ENCODE measurements at places on chromosomes 4 and X.

GRCh38 chr4:159503236-159504008 lies 400.5 kb downstream of the RAPGEF2 start:
- no peak for DNase-seq

DNA sequence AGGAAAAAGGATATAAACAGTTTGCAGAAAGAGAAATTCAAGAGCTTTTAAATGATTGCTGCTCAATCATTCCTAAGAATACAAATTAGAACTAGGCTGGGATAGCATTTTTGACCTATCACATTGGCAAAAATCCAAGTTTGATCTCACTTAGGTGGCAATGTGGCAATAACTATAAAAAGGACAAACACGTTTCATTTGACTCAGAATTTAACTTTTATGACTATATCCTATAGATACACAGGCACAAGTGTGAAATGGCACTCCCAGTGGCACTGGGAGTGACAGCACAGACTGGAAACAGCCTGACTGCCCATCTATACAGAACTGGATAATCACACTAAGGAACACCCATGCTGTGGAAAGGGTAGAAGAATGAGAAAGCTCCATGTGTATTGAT lies 11.1 kb downstream of the CENPU start:
- no peak for DNase-seq

DNA sequence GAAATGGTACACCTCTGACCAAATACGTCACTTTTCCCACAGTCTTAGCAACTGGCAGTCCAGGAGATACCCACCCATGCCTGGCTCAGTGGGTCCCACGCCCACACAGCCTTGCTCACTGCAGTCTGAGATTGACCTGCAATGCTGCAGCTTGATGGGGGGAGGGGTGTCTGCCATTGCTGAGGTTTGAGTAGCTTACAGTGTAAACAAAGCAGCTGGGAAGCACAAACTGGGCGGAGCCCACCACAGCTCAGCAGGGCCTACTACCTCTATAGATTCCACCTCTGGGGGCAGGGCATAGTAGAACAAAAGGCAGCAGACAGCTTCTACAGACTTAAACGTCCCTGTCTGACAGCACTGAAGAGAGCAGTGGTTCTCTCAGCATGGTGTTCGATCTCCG lies 52.7 kb downstream of the AMER1 start:
- no peak for DNase-seq

- DNase-seq: no peak
Measured at GRCh38 chr4:26424153-26424552, 66.1 kb downstream of the CCKAR start.

GRCh38 chr4:15963001-15963451 lies at the start of gene FGFBP2:
FGFBP2 (minus strand) TSS chr4:15963175; CDS start chr4:15963129, 46 bp downstream.
- peak; percentile 83 for DNase-seq

DNA sequence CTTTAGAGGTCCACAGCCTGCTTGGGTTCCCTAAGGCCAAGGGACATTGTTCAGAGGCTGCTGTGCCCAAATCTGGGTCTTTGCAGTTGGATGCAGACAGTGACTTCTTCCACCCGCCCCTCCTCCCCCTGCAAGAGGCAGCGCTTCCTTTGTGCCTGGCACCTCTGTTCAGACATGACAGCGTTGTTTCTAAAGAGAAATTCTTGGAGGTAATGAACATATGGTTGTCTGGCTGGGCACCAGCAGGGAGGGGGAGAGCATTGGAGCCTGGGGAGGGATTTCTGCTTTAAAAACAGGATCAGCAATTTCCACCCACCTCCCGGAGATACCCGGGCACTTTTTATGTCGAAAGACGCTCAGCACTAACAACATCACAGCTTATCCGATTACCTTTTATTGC lies 51.5 kb downstream of the PSAPL1 start:
- no peak for DNase-seq

- no peak for DNase-seq
Measured at GRCh38 chr4:55675196-55675793, 39.2 kb upstream of the NMU start.

GRCh38 chr4:99529228-99529627 lies 18.4 kb downstream of the C4orf17 start:
- DNase-seq: no peak

DNA sequence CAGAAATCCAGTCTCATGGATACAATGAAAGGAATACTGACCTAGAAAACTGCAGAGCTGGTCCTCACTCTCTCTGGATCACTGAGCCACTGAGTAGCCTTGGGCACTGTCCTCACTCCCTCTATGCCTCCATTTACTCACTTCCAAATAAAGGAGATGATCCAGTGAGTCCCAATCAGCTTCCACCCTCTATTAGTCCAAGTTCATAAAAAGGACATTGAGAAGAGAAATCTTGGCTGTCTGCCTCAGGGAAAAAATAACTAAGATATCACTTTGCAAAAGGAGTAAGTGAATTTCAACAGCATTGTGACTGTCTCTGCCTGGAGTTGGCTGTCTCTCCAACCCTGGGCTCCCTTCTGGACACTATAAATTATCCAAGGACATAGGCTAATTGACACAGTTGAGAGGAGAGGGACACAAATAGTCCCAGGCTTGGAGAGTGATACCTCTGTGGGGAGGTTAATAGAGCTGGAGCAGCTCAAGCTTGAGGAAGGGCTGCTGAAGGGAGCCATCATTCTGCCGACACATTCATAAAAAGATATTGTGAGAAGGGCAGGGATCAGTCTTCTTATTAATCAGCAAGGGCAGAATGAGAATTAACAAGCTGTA lies 572.3 kb downstream of the RAB28 start:
- DNase-seq: no peak

DNA sequence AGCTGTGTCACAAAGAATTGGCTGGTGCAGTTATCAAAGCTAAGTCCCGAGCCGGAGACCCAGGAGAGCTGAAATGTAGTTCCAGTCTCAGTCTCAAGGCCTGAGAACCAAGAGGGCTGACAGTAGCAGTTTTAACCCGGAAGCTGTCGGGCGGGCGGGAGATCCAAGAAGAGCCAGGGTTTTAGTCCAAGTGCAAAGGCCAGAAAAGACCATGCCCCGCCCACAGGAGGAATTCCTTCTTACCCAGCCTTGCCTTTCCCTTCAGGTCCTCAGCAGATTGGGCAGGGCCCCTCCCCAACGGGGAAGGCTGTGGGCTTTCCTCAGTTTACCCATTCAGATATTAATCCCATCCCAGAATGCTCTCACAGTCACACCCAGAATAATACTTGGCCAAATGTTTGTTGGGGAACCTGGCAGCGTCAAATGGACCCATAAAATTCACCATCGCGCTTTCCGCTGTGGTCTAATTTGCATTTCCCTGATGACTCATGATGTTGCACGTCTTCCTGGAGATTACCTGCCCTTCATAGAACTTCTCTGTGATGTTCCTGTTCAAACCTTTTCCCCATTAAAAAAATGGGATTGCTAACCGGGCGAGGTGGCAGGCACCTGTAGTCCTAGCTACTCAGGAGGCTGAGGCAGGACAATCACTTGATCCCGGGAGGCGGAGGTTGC lies 16.2 kb downstream of the MAEA start:
- peak; percentile 41 for DNase-seq

- no peak for DNase-seq
Measured at GRCh38 chrX:129818123-129818522, 25.6 kb downstream of the ZDHHC9 start.

DNA sequence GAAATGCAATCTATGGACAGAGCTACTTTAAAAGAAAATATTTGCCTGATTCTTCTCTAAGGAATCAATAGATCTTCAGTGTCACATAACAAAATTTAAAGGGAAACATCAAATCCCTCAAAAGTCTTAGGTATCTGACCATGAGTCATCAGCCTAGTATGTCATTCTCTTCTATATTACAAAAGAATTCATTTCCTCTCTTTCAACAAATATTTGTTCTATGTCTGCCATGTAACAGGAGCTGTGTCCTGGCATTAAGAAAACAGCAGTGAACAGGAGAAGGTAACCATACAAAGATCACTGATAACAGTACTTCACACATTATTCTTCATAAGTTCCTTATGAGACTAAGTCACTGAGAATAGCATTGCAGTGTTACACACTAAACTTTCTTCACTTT lies 243.6 kb upstream of the DKK2 start:
- DNase-seq: no peak

DNA sequence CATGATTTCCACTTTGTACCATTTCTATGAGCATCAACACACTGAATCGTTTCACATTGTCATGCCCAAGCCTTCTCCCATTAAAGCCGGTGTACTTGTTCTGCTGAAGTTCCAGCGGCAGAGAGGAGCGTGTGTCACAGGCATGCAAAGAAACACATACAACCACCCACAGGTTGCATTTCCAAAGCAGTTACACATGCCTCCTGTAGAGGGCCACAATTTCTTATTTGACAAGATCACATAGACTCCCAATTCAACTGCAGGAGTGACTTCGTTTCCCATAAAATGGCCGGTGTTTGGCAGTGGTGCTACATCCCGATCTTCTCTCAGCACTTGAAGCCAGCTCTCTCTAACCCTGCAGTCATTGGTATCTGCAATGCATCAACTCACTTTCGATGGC lies 992.6 kb downstream of the NLGN4X start:
- no peak for DNase-seq

GRCh38 chr4:70885174-70885573 lies 17.0 kb upstream of the MOB1B start:
- DNase-seq: no peak

- DNase-seq: no peak
Measured at GRCh38 chrX:118480172-118480571, 15.4 kb upstream of the DOCK11 start.

GRCh38 chrX:42619068-42619467 lies 158.9 kb downstream of the PPP1R2C start:
- no peak for DNase-seq

DNA sequence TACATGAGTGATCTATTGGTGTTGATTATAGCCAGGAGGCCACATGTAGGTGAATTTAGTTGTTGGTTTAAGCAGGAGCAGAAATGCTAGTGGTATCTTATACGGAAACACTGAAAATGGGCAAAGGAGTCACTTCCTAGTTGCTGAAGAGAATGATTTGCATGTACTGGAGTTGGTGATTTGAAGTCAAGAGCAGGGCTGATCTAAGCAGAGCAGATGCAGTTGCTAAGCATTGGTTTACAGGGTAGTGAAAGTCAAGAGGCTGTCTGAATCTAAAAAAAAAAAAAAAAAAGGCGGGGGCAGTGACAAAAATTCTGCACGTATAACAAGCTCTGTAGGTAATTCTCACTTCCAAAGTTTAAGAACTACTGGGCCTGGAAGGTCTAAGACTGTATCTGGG lies 90.4 kb upstream of the HPRT1 start:
- no peak for DNase-seq

- no peak for DNase-seq
Measured at GRCh38 chr4:89588421-89588820, 248.5 kb downstream of the SNCA start.

DNA sequence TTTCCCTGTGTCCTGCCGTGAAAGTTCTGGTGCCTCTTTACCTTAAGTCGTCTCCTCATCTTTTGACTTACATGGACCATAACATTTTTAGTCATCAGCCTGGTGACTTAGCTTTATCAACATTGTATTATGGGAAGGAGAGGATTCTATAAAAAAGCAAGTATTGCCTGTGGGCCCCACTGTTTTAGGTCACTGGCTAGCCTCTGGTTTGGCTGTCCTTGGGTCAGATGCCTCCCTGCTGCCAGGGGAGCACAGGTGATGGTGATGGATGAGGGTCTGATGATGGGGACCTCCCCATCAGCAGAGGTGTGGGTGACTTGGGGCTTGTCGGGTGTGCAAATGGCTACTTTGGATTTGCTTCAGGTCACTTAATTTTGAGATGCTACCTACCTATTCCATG lies 51.8 kb downstream of the FAM193A start:
- DNase-seq: no peak

DNA sequence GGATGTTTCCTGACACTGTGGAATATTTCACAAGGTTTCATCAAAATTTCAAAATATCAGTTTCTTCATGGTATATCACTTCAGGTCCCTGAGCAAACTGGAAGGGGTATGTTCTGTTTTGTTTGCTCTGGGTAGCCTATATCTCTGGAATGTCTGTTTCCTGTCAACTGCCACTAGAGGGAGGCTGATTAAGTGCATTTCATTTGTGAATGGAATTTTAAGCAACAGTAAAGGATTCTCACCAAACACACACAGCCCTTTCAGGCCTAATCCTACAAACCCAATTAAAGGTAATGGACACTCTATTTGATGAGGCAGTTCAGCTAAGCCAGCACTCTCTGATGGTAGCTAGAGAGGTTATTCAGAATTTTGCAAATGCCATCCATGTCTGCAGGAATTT lies 307.1 kb downstream of the TEX13A start:
- DNase-seq: no peak

DNA sequence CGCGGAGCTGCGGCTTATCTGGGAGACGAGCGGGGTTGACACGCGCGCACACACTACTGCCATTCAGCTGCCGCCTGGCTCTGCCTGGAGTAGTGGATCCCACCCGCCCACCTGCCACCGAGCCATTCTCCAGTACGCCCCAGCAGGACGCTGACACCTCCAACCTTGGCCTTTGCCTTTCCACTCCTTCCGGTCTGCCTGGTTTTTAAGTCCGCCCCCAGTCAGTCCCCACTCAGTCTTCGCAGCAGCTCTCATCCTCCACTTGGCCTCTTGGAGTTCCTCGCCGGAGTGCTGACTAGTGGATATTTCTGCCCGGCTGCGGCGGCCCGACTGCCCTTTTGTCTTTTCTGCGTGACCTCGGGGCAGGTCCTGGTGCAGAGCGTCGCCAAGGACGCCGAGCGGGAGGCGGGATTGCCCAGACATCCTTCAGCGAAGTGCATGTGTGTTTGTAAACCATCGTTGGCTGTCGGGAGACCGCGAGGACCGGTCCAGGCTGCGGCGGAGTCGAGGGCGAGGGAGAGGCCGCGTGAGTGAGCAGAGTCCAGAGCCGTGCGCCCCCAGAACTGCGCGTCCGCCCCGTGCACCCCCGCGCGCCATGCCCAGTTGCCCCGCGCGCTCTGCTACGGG lies 1.1 kb downstream of the SLIT2 start:
- DNase-seq: peak; percentile 4

- no peak for DNase-seq
Measured at GRCh38 chr4:87918314-87919058, 57.0 kb upstream of the SPP1 start.

DNA sequence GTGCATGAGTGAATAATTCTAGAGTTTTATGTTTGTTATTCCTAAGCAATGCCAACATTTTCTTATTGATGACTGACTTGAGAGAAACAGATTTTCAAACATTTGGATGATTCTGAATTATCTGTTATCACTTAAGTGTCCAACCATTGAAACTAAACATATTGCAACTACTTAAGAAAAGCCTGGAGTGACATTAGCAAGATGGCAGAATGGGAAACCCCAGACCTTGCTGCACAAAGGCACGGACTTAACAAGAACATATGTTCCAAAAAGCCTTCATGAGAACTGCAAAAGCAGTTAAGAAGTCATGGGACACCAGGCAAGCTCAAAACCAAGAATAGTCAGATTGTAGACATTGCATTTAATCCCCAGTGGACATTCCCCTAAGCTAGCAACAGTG lies 215.1 kb downstream of the DCHS2 start:
- no peak for DNase-seq

DNA sequence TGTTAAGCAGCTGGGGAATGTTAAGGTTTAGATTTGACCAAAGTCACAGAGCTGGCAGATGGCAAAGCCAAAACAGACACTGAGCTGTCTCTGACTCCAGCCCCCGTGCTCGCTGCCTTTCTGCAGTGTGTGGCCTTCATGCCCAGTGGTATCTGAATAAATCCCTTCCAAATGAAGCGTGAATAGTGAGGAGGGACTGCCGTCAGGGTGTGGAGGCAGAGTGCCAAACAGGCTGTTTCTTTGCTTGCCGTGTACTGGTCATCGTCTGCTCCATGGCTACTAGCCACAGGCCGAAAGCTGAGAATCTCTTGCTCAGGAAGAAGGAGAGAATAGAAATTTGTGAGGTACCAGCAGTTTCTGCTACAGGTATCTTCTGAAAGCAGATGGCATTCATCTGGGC lies 19.7 kb downstream of the PRIMPOL start:
- DNase-seq: no peak

- DNase-seq: no peak
Measured at GRCh38 chr4:90689739-90690138, 562.5 kb downstream of the CCSER1 start.
